ENCODE measurements at places on chromosomes 5 and 9.
A peak's percentile ranks its signal among the peaks of the same experiment; 100 is the strongest.

DNA sequence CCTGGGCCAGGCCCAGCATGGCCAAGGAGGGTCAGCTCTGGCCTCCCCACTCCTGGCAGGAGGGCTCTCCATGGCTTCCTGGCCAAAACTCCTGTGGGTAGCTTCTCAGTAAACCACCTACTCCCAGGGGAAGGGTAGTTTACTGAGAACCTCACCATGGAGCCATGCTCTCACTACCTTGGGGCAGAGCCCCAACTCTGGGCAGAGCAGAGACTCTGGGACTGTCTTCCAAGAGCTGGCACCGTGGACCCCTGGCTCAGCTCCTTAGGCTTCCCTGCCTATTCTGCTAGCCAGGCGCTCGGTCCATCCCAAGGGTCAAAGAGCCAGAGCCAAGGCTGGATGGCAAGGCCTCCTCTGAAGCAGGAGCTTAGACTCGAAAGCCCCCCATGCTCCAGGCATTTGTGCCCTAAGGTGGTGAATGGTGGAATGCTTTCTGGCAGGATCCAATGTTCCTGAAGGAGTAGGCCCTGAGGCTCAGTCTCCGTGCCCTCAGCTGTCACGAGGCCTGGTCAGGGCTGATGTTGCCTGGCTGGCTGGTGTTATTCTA lies 19.6 kb downstream of the TCF7 start:
- DNase-seq = no peak

GRCh38 chr5:161230221-161230620 lies 316.3 kb downstream of the GABRB2 start:
- no peak for DNase-seq

DNA sequence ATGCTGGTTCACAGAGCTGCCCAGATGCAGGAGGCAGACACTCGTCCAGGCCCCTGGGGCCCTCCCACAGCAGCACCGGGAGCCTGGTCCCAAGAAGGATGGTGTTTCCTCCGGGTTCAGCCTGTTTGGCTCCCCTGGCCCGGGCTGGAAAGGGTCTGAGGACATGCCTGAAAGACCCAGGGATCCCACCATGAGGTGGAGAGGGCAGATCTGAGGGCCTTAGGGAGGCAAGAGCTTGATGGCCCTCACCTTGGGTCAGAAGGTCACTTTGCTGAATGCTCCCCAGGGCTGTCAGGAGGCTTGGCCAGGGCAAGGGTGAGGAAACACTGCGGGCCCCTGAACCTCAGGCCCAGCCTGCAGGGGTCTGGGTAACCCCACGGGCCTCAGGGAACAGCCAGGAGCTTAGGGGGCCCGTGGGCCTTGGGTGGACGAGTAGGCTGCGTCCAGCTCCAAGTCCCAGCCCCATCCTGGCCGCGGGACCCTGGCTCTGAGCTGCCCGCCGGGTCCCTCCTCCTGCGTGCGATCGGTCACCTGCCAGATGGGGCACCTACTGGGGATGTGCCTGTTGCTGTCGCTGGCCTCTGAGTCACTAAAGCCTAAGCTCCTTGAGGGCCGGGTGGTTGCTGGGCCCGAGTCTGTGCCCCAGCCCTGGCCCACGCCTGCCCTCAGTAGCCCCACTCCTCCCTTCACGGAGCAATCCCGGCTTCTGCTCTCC lies 106.2 kb downstream of the ZNF354C start:
- no peak for DNase-seq

GRCh38 chr9:99377790-99378775 lies 156.0 kb downstream of the SEC61B start:
- no peak for DNase-seq

GRCh38 chr5:136424835-136425584 lies 59.7 kb upstream of the TRPC7 start:
- DNase-seq = peak; percentile 67

DNA sequence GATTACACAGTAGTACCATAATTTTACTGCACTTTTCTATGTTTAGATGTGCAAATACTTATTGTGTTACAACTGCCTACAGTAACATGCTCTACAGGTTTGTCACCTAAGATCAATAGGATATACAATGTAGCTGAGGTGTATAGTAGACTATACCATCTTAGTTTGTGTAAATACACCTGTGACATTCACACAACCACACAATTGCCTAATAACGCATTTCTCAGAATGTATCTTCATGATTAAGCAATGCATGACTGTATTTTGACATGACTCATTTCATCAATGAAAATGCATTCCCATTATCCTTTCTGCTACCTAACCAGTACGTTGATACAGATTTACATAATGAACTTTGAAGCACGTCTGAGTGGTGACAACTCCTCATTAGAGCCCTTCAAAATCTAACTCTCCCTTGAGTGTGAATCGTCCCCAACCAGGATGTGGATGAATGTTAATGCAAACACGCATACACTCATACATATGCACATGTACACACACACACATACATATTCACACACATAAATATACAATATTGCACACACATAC lies 28.4 kb downstream of the GZMK start:
- no peak for DNase-seq

DNA sequence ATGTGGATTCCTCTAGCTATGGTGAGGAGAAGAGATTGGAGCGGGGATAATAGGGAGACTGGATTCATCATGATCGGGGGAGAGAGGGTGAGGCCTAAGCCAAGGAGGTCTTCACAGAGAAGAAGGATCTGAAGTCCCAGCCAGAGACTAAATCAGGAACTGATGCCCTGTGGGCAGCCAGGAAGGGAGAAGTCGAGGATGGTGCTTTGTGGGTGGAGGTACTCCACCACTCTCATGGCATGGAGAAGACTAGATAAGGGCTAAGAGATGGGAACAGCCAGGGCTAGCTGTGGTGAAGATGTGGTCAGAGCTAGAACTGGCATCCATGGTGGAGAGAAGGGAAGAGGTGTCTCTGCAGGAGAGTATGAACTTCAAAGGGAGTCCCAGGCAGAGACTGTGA lies 3.0 kb upstream of the RGS14 start:
- peak; percentile 37 for DNase-seq

DNA sequence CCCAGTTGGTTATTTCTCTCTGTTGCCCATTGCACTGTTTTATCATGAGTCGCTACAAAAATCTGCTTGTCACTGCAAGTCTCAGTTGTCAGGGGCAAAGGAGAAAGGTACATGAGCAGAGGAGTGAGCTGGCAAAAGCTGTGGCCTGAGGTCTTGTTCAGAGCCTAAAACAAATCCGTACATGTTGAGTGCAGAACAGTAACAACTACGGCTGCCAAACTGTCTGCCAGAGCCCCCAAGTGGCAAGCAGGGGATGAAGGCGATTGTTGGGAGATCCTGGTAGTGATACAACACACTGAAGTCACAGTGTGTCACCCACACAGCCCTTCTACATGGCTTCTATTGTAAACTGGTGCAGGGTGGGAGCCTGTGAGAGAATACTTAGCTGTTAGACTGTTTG lies 50.9 kb downstream of the BRINP1 start:
- no peak for DNase-seq

- DNase-seq = no peak
Measured at GRCh38 chr5:113178073-113178779, 201.6 kb downstream of the DCP2 start.

DNA sequence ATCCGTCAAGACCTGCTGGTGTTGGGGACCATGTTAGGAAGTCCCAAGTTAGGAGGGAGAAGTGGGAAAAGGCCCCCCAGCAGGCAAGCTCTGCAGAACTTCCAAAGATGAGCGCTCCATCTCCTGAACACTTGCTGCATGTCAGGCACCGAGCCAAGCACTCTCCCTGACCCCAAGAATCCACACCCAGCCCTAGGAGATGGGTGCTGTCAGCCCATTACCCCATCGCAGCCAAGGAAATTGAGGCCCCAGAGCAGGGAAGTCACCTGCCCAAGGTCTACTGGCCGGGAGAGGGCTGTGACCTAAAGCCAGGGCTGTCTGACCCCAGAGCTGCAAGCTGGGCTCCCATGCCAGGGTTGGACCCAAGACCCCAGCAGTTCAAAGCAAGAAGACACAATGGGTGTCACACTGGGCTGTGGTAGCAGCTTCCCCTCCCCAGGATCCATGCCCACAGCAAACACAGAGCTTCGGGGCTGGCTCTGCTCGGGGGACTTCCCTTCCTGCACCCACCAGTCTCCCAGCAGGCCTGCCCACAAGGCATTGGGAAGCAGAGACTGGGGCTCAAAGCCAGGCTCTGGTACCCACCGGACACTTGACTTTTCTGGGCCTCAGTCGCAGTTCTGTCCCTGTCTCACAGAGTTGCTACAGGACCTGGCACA lies 13.5 kb downstream of the EEIG1 start:
- no peak for DNase-seq

DNA sequence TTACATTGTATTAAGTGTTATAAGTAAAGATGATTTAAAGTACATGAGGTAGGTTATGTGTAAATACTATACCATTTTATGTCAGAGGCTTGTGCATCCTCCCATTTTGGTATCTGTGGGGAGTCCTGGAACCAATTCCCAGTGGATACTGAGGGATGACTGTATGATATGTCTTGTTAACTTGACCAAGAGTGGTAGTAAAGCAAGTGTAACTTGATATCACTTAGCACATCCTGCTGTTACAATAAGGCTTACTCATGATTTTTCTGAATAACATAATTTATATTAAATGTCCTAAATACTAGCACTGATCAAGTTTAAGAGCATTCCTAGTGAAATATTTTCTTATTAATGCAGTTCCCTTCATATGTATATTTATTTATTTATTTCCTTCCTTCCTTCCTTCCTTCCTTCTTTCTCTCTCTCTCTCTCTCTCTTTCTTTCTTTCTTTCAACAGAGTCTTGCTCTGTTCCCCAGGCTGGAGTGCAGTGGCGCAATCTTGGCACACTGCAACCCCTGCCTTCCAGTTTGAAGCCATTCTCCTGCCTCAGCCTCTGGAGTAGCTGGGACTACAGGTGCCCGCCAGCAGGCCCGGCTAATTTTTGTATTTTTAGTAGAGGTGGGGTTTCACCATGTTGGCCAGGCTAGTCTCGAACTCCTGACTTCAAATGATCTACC lies 7.5 kb downstream of the NDFIP1 start:
- DNase-seq = no peak

DNA sequence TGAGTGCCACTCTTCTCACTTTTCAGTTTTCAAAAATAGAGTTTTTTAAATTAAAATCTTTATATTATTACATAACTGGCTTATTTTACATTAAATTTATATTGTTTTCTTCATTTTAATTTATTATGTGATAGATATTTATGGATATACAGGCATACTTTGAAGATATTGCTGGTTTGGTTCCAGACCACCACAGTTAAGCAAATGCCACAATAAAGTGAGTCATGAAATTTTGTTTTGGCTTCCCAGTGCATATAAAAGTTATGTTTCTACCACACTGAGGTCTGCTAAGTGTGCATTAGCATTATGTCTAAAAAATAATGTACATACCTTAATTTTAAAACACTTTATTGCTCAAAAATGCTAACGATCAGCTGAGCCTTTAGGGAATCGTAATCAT lies 47.4 kb downstream of the NDUFS4 start:
- DNase-seq = no peak

DNA sequence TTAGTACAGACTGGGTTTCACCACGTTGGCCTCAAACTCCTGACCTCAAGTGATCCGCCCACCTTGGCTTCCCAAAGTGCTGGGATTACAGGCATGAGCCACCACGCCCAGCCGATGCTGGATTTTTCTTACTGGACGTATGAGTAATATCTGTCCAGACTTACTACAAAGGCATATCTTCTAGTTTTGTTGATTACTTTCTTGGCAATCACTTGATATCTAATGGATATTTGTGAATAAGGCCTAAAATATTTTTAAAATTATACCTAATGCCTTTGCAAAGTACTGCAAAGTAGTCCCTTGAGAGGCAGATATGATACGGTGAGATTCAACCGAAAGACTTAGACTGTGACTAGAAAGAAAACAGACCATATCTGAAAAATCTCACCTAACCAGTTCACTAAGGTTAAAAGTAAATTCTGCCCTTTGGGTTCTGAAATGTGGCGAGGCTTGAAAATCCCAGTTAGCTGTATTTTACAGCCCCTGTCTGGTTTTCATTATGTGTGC lies 152.1 kb downstream of the GNAQ start:
- no peak for DNase-seq

DNA sequence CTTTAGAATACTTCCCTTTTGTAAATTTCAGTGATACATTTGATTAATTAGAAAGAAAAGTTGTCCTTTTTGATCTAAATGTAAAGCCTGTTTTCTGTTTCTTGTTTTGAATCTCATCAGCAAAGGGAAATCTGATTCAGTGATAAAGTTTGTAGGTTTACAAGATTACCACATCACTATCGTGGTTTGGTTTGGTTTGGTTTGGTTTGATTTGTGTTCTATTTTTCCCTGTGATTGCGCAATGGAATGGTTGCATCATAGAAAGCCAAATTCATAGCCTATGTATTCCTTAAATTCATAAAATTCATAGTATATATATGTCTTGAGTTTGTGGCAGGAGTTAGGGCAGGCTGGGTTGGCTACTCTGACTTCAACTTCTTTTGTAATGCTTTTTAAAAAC lies 15.2 kb downstream of the SRFBP1 start:
- no peak for DNase-seq

DNA sequence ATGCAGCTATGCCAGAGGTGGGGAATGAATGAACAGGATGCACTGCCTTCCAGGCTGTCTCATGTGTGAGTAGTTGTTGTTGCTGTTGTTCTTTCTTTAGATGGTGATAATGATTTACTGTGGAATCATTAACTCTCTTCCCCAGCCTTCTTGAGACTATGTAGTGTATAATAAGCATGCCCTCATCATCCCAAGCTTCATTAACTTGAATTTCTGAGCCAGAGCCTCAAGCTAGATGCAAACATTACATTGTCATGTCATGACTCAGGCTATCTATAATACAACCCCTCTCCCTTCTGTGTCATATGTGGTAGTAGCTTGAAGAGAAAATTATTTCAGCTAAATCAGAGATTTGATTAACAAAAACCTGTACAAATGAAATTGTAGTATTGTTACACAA lies 10.0 kb upstream of the ADAMTSL1 start:
- no peak for DNase-seq

DNA sequence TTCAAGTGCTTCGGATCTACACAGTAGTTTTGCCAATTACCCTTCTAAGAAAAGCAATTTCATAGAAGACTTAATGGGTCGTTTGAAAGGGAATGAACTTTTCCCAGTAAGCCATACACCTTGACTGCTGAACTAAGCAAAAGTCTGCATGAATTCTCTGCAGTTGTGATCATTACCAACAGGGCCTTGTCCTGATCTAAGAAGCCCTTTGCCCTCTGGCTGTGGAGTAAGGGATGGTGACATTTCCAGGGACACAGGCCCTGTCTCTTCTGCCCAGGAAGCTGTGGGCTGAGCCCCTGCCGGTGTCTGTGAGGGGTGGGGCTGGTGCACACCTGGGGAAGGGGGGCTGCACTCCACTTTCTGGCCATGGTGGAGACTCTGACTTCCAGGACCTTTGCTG lies 30.5 kb downstream of the ZDHHC11 start:
- DNase-seq = no peak

GRCh38 chr9:12716823-12717600 lies 23.8 kb downstream of the TYRP1 start:
- DNase-seq = no peak

- no peak for DNase-seq
Measured at GRCh38 chr5:100270023-100270771, 265.0 kb upstream of the FAM174A start.

GRCh38 chr9:13443346-13444244 lies 164.1 kb upstream of the MPDZ start:
- no peak for DNase-seq
